Activated CD4-positive, alpha-beta memory T cell treated with anti-CD3 and anti-CD28 coated beads, Interleukin-2, amount 10 ng/mL, durations not matched to agents 7 days and 5 days (primary cell): ENCODE measurements at places on chromosomes 3 and 15. TPM values are rescaled to one million over a fixed set of nuclear protein-coding genes. Genes with fewer than 3 reads are reported as not detected.
A peak's percentile ranks its signal among the peaks of the same experiment; 100 is the strongest.

CHRNA7 gene
- not detected for total RNA-seq

DNA sequence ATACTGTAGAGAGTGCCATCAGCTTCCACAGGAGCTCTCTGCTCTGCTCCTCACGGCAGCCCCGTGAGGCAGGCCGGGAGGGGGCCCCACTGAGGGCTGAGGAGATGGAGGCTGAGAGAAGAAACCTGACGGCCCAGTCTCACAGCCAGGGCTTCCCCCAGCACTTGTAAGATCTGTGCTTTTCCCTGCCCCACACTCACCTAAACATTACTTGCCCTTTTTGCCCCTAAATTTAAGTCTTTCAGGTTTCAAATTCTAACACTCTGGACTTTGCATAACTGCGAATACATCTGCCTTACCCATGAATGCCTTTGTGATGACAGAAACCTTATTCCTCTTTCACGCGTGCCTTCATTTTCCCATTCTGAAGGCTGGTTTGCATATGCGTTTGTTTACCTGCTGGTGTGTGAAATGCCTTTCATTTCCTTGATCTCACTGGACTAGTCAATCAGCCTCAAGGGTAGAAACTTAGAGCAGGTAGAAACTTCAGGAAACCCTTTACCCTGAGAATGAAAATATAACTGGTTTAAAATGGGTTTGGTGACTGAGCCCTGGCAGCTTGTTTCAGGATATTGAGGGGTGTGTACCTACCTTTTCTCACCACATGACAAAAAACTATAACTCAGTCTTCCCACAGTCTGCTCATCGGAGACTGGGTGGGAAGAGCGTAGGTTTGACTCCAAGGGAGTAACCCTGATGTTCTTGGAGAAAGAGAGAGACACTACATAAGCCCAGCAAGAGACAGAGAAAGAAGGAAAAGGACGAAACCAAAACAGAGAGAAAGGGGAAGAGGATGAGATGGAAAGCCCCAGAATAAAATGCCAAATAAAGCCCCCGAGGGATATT, 20.1 kb downstream of the SLC12A8 start:
- peaks cover 37% of the 10 kb centered on the region for H3K27me3 ChIP-seq
- no peaks in the 10 kb centered on the region for H3K36me3 ChIP-seq
- peaks cover 4% of the 10 kb centered on the region for H3K4me1 ChIP-seq
- H3K4me3 ChIP-seq: no peak overlapping the region

HEMK1 gene
- 50.1 TPM for total RNA-seq

GRCh38 chr3:138347960-138348753, at the start of gene MRAS:
TSS of gene MRAS (plus strand) at chr3:138348579. CDS start at chr3:138372884, 24,305 bp downstream.
- peaks cover 8% of the 10 kb centered on the region for H3K4me1 ChIP-seq
- no peak for DNase-seq
- H3K4me3 ChIP-seq: peak within 1 kb of the TSS; percentile 84

GRCh38 chr3:29324180-29324651, 43.3 kb downstream of the RBMS3 start:
- H3K4me1 ChIP-seq: no peaks in the 10 kb centered on the region
- H3K36me3 ChIP-seq: no peaks in the 10 kb centered on the region
- H3K4me3 ChIP-seq: no peak overlapping the region
- H3K27ac ChIP-seq: no peak overlapping the region

GRCh38 chr3:84265768-84266167, 693.0 kb upstream of the CADM2 start:
- H3K4me1 ChIP-seq: no peaks in the 10 kb centered on the region
- no peak for DNase-seq
- H3K27ac ChIP-seq: no peak overlapping the region
- no peaks in the 10 kb centered on the region for H3K36me3 ChIP-seq
- H3K27me3 ChIP-seq: no peaks in the 10 kb centered on the region
- no peak overlapping the region for H3K4me3 ChIP-seq

DNA sequence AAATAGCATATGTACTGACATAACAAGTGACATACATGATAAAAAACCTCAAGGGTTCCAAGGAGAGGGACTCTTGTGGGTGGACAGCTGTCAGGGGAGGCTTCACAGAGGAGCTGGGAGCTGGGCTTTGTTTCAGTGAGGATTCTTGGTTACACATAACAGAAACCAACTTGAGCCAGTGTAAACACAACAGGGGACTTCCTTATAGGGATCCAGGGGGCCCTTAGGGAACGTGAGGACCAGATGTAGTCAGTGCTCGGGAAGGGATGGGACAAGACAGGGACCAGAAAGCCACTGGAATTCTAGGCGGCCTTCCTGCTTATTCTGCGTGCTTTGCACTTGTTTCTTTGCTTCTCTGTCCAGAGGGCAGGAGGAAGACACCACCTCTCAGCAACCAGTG, 34.9 kb downstream of the SNAPC5 start:
- H3K27ac ChIP-seq: no peak overlapping the region
- H3K4me3 ChIP-seq: no peak overlapping the region
- peaks cover 11% of the 10 kb centered on the region for H3K4me1 ChIP-seq
- H3K27me3 ChIP-seq: no peaks in the 10 kb centered on the region

GRCh38 chr3:133663569-133664313, 2.0 kb upstream of the TOPBP1 start:
- no peaks in the 10 kb centered on the region for H3K27me3 ChIP-seq
- peak overlapping the region; percentile 59 for H3K4me3 ChIP-seq
- peaks cover 38% of the 10 kb centered on the region for H3K4me1 ChIP-seq
- peak; percentile 24 for DNase-seq
- peaks cover 22% of the 10 kb centered on the region for H3K36me3 ChIP-seq

SLC9C1 gene
- not detected for total RNA-seq

GRCh38 chr3:190543671-190544070, 29.8 kb downstream of the IL1RAP start:
- H3K27me3 ChIP-seq: no peaks in the 10 kb centered on the region
- H3K4me3 ChIP-seq: no peak overlapping the region
- peaks cover 23% of the 10 kb centered on the region for H3K36me3 ChIP-seq
- peaks cover 1% of the 10 kb centered on the region for H3K4me1 ChIP-seq
- H3K27ac ChIP-seq: no peak overlapping the region

DNA sequence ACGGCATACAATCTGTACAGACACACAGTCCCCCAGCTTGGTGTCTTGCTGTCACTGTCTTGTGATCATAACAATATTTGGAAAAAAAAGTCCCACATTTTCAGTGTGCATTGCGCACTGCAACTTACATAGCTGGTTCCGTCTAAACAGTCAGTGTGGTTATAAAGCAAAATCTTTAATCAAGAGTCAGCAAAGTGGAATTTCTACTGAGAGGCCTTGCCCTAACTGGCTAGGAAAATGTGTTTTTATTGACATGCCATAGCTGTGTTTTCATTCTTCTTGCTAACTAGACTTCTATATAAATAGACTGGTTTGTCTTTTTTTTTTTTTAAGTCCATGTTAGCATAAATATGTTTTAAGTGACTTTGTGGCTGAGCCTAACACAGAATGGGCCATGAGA, 174.8 kb downstream of the POLR2M start:
- H3K36me3 ChIP-seq: no peaks in the 10 kb centered on the region
- no peaks in the 10 kb centered on the region for H3K4me1 ChIP-seq
- H3K4me3 ChIP-seq: no peak overlapping the region

MESD gene
- total RNA-seq: 34.5 TPM

- no peak for DNase-seq
- H3K27ac ChIP-seq: no peak overlapping the region
- no peaks in the 10 kb centered on the region for H3K27me3 ChIP-seq
- no peak overlapping the region for H3K4me3 ChIP-seq
- H3K36me3 ChIP-seq: peaks cover 15% of the 10 kb centered on the region
- H3K4me1 ChIP-seq: peaks cover 7% of the 10 kb centered on the region
Measured at GRCh38 chr3:185594073-185594472, 8.0 kb downstream of the SENP2 start.

DNA sequence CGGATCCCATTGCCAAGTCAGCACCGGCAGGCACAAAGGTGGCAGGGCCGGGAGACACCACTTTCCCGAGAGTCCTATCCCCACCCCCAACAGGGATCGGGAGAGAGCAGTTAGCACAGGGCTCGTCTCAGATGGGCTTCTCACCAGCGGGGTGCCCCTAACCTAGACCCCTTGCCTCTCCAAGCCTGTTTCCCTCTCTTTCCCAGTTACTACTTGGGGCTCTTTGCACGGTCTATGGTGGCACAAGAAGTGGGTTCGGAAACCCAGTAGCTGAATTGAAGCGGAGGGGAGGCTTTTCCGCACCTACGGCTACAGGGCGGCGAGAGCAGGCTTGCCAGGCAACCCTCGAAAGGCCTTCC, 383 bp upstream of the EFCC1 start:
- peaks cover 61% of the 10 kb centered on the region for H3K27me3 ChIP-seq
- no peak overlapping the region for H3K4me3 ChIP-seq
- H3K36me3 ChIP-seq: no peaks in the 10 kb centered on the region
- peaks cover 34% of the 10 kb centered on the region for H3K4me1 ChIP-seq
- no peak overlapping the region for H3K27ac ChIP-seq

LMAN1L gene
- total RNA-seq: 0.63 TPM

DNA sequence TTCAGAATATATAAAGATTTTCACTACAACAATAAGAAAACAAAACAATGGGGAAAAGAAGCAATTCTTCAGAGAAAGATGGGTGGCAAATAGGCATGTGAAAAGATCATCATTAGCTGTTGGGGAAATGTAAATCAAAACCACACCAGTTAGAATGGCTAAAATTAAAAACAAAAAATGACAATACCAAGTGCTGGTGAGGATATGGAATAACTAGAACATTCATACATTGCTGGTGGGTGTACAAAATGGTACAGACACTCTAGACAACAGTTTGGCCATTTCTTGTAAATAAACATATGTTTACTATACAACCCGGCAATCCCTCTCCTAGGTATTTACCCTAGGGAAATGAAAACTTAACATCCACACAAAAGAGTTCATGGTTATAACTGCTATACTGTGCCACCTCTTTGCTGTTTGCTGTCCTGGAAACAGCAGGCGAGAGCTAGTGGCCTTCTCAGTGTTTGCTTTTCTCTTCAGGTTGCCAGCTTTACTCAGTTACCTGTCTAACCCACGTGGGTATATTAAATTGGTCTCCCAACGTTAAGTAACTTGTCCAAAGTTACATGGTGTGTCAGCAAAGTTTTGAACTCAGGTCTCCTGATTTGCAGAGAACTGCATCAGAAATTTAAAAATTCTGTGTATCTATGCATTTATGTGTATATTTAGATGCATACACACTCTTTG, 4.6 kb upstream of the NIT2 start:
- peaks cover 12% of the 10 kb centered on the region for H3K36me3 ChIP-seq
- H3K4me1 ChIP-seq: peaks cover 9% of the 10 kb centered on the region
- DNase-seq: no peak
- H3K4me3 ChIP-seq: no peak overlapping the region
- H3K27me3 ChIP-seq: no peaks in the 10 kb centered on the region
- no peak overlapping the region for H3K27ac ChIP-seq

DNA sequence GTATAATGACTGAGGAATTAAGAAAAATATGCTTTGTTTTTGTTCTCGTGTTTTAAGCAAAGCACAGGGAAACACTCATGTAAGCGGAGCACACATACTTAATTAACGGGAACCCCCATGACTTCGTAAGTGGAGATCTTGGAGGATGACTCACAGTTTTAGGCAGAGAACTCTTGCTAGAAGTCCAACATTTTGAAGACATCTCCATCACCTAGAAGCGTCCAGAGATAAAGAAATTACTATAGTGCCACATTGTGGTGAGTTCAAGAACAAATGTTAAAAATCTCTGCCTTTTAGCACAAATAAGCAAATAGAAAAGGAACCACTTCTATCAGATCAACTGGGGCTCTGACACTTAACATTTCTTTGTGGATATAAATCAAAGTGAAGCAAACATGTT, 194.1 kb upstream of the ARHGEF26 start:
- no peak overlapping the region for H3K4me3 ChIP-seq
- peaks cover 3% of the 10 kb centered on the region for H3K27me3 ChIP-seq
- H3K4me1 ChIP-seq: no peaks in the 10 kb centered on the region
- no peak for DNase-seq
- no peaks in the 10 kb centered on the region for H3K36me3 ChIP-seq

PRTG gene
- not detected for total RNA-seq

LIPH gene
- not detected for total RNA-seq

HYKK gene
- 2.4 TPM for total RNA-seq

SMAD6 gene
- 0.58 TPM for total RNA-seq

- no peaks in the 10 kb centered on the region for H3K27me3 ChIP-seq
- no peak overlapping the region for H3K4me3 ChIP-seq
- no peak for DNase-seq
Measured at GRCh38 chr15:42405863-42406482, 46.7 kb downstream of the CAPN3 start.

GRCh38 chr3:62167566-62168262, 205.6 kb downstream of the FEZF2 start:
- H3K36me3 ChIP-seq: no peaks in the 10 kb centered on the region
- DNase-seq: no peak
- H3K27ac ChIP-seq: no peak overlapping the region
- H3K27me3 ChIP-seq: no peaks in the 10 kb centered on the region
- no peak overlapping the region for H3K4me3 ChIP-seq

DNA sequence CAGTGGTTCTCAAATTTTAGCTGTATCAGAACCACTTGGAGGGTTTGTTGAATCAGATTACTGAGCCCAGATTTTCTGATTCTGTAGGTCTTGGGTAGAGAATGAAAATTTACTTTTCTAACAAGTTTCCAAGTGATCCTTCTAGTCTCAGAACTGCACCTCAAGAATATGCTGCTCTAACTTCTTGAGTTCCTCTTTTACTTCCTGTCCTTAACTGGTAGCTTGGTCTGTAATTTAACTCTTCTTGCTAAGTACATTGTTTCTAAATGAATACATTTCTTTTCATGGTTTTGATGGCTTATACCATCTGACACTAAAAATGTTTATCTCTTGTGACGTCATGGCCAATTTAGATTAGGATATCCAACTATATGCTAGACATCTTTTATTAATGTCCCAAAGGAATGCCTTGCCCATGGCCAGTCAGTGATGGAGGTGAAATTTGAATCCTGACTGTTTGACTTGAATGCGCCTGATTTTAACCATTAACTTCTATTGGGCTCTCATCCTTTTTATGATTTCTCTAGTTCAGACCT, 262.6 kb upstream of the NAALADL2 start:
- no peaks in the 10 kb centered on the region for H3K27me3 ChIP-seq
- H3K4me1 ChIP-seq: no peaks in the 10 kb centered on the region
- no peak for DNase-seq

MELTF gene
- total RNA-seq: 5.1 TPM

ZCWPW2 gene
- 0.25 TPM for total RNA-seq

DNA sequence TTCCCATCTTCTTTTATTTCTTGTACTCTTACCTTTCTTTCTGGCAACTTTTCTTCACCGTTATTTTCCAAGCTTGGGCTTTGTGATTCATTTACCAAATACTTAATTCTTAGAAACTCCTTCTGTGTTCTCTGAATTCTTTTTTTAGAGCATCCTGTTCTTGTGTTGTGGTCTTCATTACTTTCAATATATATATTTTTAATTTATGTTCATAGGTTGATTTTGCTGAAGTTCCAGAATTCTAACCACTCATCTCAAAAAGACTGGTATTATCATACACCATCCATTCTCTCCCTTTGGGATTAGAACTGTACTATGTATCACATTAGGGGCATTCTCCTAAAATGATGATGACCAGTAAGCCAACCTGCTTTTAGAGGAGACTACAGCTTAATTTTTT, 362.3 kb upstream of the CBLB start:
- H3K36me3 ChIP-seq: peaks cover 61% of the 10 kb centered on the region
- H3K27ac ChIP-seq: peak overlapping the region; percentile 87
- H3K4me3 ChIP-seq: peak overlapping the region; percentile 40
- DNase-seq: no peak

HDAC11 gene
- total RNA-seq: 3.6 TPM
